ENCODE measurements at places on chromosomes 6 and 20.

- no peak for DNase-seq
These were observed 65.8 kb downstream of the TBC1D7 start for GRCh38 chr6:13262302-13263230.

DNA sequence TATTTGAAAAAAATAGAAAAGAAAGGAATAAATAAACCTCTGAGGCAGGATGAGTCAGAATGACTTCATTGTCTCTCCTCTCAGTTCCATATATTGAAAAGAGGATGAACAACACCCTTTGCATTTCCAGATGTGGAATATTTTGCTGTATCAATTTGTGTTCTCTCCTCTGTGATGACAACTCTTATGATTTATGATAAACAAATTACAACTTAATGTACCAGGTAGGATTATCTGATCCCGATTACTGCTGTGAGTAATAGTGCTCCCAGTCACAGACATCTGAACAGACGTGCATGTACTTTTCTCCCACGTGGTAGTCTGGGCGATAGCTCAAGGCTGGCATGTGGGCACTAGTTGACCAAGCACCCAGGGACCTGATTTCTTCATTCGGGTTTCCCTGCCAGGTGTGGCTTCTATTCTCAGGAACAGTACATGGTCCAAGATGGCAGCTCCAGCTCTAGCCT, 142.1 kb upstream of the SULF2 start:
- DNase-seq: no peak

GRCh38 chr6:146990821-146991798, 213.1 kb upstream of the STXBP5 start:
- no peak for DNase-seq

DNA sequence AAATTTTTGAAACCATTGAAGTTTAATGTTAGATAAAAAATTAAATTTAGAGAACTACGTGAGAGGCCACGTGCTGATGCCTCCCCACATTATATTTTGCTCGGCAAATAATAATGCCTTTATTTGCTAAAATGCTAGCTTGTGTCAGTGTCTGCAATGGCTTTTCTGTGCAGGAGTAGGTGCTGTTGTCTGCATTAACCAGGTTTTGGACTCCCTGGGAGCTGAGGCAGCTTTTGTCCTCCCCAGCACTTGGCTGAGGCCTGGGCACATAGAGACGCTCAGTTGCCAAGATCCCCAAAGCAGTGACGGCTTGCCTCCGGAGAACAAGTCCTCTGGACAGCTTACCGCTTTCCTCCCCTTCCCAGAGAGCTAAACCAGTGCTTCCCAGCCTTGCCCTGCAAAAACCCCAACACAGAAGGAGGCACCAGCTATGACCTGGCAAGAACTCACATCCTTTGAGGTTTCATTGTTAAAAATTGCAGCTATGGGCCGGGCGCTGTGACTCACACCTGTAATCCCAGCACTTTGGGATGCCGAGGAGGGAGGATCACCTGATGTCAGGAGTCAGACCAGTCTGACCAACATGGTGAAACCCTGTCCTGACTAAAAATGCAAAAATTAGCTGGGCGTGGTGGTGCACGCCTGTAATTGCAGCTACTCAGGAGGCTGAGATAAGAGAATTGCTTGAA, 59.9 kb downstream of the KAT14 start:
- DNase-seq: no peak

GRCh38 chr20:32975698-32976674, 28.2 kb downstream of the SUN5 start:
- DNase-seq: peak; percentile 27

DNA sequence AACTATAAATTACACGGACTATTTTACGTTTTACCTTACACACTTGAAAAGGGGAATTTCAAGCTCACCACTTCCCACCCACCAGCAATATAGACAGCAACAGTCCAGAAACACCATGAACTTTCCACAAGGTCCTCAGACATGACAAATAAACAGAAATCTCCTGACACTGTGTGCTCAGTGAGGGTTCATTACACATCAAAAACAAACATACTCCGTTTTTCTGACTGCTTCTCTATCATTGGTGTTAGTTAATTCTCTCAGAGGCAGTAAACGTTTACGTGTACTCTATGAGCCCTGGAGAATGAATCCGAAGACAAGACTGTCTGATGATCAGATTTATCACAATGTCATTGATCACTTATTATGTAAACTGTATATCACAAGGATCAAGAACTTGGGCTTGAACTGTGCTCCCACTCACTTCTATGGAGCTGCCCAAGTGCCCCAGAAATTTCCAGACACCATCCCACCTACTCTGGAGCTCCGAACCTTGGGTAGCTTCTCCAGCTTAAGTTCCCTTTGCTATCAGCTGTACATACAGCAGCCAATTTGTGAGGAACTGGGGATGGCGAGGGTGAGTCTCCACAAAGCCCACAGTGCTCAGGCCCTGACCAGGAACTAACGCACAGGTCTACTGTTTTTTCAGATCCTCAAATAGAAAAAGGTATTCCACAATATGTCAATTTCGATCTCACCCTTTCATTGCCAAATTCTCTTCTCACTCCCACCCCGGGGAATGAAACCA, 86.0 kb downstream of the ALDH8A1 start:
- DNase-seq: no peak

- no peak for DNase-seq
These were observed 139.6 kb downstream of the MYLK4 start for GRCh38 chr6:2611092-2611491.

DNA sequence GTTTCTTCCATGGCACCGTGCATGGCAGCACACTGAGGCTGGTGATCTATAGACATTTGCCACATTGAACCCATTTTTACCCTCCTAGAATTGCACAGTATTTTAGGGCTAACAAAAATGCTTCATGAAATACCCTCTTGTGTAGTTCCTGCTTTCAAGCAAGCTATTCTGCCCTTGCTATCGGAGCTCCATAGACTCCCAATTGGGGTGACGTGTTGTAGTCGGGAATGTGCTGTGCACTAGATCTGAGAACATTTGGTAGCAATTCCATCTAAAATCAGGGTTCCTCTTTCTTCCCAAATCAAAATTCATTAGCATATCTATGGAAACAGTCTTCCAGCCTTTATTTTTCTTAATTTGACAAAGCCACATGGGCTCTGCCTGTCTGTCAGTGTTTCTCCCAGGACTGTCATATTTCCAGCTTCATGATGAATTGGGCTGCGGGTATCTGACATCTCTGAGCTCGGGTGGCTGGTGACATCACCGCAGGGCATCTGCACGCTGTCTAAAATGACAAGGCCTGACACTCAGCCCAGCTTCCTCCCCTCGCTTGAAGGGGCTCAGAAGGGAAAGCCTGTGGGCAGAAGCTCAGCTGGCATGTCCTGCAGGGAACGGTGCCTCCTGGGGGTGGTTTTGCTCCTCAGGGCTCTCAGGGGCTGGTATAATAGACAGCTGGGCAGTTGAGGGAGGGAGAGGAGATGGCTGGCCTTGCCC, 406.4 kb downstream of the QKI start:
- DNase-seq: no peak

DNA sequence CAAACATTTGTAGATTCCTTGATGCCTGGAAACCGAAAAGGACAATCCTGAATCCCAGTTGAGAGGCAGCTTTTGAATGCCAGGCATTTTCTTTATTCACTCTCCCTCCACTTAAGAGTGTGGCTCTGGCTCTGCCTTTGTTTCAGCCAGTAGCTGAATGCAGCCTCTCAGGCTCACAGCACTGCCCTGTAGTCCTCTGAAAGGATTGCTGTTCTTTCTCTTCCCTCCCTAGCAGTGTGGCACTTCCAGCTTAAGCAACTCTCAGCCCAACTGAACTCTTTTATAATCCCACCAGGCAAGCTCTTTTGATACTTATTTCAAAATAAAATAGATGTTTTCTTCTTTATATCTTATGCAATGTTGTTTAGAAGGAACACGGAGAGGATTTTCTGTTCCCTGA, 415.6 kb downstream of the GJA1 start:
- DNase-seq: no peak

- no peak for DNase-seq
These were observed 1001.1 kb upstream of the GJE1 start for GRCh38 chr6:141131616-141132015.

GRCh38 chr20:45892049-45892825, 1.1 kb downstream of the CTSA start:
- peak; percentile 28 for DNase-seq

GRCh38 chr6:48560408-48560807, 449.4 kb upstream of the PTCHD4 start:
- DNase-seq: no peak

- DNase-seq: no peak
These were observed 50.1 kb upstream of the INSM1 start for GRCh38 chr20:20317621-20318364.

- peak; percentile 43 for DNase-seq
These were observed 143.3 kb upstream of the HDDC2 start for GRCh38 chr6:125445054-125445453.

DNA sequence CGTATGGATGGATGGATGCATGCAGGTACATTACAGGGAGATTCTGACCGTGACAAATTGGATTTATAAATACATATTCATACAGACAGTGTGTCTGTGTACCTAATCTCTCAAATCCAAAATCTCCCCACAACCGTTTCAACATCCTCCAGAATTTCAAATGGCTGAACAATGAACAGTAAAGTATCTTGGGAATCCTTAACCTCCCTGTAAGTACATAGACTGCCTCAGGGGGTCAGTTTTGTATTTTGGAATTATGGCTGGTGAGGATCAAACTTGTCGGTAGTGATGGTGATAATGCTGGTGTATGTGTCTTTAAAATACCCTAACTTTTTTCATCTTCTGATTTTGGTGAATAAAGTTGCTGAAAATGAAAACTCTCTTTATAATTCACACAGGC, 246.2 kb downstream of the FOXC1 start:
- no peak for DNase-seq

DNA sequence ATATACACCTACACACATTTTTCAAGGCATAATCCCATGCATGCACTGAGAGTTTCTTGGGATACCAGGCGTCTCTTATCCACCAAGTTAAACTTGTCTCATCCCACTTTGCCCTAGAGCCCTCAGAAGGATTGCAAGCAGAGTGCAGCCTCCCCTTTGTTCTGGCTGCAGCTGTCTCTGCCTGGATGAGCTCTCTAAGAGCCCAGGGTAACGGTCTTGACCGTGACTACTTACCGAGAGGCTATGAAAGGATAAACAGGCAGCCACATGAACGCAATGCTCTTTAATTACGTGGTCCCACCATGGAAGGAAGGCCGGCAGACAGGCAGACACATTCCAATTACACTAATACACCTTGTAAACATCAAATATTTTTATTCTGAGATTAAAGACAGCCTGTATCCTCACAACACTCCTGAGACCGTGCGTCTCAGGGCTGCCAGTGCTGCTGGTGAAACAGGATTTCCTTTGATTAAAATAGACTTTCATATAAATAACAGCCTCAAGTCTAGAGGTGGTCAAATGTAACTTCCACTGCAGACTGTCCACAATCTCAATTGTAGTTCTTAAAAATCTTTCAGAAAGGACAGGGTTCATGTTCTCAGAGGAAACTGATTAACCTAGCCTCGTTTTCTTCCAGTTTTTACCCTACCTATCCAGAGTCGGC, 210.0 kb upstream of the PRDM1 start:
- DNase-seq: no peak

GRCh38 chr6:135870722-135871121, 19.2 kb downstream of the PDE7B start:
- DNase-seq: no peak

- DNase-seq: no peak
These were observed 55.1 kb upstream of the B3GAT2 start for GRCh38 chr6:71011871-71012371.

DNA sequence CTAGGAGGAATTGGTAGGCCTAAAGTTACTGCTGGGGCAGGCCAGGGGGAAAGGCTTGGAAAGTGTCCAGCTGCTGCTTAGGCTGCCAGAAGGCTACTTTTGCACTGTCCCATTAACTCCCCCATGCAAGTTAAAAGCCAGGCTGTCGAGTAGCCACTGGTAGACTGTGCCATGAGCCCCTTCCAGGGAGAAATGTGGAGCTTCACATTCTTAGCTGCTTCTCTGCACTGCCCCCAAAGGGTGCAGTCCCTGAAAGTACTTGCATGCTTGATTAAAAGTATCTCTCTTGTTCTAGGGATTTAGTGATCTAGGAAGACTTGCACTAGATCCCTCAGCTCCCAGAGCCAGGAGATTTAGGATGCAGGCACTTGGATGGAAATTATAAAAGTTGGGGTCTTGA, 57.3 kb downstream of the CDC5L start:
- DNase-seq: no peak

- DNase-seq: no peak
These were observed 1059.6 kb downstream of the HACE1 start for GRCh38 chr6:103799971-103800670.

DNA sequence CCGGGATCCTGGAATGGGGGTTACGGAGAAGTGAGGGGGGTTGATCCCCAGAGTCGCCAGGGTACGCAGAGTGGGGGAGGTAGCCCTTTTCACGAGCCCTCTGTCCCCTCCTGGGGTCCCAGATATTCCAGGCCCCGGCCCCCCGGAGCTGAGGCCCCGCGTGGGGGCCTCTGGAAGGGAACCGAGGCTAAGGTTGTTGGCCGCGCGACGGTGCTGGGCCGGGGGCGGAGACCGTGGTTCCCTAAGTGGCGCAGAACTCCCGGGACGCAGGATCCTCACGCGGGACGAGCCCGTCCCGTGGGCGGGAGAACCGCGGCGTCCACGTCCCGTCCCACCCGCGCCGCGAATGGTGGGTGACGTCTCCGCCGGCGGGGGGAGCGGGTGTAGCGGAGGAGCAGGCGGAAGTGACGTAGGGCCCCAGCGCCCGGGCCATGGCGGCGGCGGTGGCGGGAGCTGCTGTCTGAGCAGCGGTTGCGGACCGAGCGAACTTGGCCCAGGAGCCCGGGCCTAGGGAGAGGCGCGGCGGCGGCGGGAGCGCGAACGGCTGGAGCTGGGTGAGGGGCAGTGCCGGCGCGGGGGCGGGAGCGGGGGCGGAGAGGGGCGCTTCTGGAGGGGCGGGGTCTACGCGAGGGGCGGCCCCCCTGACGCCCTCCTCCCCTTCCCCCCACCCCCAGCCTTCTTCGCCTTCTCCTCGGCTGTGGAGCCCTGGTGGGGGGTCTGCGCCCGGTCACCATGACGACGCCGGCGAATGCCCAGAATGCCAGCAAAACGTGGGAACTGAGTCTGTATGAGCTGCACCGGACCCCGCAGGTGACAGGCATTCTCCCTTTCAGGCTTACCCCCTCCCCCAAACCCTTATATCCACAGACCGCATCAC, at the start of gene RING1:
RING1 (plus strand) TSS at position 410 of the 877 bp plus-strand sequence; CDS start at position 733, 323 bp downstream.
- DNase-seq: peak; percentile 86

DNA sequence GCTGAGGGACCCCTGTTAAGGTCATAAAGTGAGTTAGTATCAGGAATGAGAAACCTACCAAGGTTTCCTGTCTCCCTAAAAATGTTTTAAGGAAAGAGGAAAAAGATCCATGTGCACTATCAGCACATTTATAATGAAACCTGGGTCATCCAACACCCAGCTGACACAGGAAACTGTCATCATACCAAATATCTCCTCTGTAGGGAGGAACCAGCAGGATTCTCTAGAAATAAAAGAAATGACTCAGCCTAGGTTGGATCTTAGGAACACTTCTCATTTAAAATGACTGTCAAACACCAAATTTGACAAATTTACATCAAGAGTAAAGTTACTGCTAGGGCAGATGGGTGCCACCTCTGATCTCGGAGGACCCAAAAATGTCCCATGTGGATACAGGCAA, 21.7 kb downstream of the GFOD1 start:
- no peak for DNase-seq

All from tibial artery (tissue), 4 donors.